CD8-positive, alpha-beta memory T cell (primary cell): ENCODE measurements at places on chromosomes 11 and 22. TPM values are rescaled to one million over a fixed set of nuclear protein-coding genes. Genes with fewer than 3 reads are reported as not detected.

DNA sequence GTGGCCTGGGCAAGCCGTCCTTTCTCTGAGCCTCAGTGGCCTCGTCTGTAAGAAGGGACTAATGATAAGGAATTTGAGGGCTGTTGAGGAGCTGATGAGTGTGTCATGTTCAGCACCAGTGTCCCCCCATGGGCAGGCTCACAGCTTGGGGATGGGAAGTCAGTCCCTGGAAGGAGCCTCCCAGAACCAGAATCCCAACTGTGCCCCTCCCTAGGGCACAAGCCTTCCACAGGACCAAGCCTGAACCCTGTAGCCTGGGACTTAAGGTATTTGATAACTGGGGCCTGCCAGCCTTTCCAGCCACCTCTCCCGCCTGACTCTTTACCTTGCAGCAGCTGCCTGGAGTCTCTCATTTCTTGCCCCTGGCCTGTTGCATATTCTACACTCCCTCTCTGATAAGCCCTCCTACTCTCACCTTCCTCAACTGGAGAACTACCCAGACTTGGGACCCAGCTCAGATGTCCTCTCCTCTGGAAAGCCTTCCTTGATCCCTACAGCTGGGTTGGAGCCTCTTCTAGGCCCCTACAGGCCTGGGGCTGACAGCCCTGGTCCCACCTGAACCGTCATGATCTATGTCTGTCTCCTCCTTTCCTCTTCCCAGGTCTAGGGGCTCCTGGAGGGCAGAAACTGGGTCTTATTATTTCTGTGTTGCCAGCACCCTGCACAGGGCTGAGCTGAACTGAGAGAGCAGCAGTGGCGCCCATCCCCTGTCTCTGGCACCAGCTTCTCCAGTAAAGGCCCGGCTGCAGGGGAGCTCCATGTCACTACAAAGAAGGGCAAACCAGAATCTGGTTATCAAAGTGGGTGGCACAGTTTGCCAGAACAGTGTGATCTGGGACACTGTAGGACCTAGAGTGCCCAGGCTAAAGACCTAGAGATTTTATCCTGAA lies 1.6 kb downstream of the P2RY2 start:
- no peak for DNase-seq

GRCh38 chr11:122715548-122716440 lies 60.3 kb downstream of the UBASH3B start:
- no peak for DNase-seq

- no peak for DNase-seq
Observed at GRCh38 chr11:46712874-46713576, 6.0 kb upstream of the F2 start.

DNA sequence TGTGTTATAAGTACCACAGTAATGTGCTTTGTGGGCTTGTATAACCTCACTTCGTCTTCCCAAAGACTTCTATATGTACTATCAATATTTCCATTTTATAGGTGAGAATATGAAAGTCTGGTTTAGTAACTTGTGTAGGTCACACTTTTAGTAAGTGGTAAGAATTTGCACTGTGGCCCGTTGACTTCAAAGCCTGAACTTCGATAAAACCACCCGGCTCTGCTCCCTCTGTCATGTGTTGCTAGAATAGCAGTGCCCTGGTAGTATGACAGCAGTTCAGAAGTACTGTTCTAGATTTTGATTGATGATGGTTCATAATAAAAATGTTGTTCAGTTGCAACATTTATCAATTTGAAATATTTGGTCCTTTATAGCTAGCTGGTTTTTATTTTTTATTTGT lies 110.2 kb upstream of the SORL1-AS1 start:
- DNase-seq = no peak

DNA sequence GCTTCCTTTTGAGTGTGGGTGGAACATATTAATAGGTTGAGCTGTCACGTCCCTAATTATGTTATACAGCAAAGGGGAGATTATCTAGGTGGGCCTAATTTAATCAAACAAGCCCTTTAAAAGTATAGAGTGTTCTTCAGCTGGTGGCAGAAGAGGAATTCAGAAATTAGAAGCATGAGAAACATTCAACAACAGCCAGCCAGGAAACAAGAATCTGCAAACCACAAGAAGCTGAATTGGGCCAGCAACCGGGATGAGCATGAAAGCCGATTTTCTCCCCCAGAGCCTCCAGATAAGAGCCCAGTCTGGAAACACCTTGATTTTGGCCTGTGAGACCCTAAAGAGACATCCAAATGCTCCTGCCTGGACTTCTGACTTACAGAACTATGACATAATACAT lies 105.8 kb upstream of the LDLRAD3 start:
- no peak for DNase-seq

CTSW gene
- polyA plus RNA-seq = 1,046 TPM

HIPK3 gene
- polyA plus RNA-seq = 31.6 TPM

GRAP2 gene
- polyA plus RNA-seq = 103 TPM

CRYBA4 gene
- polyA plus RNA-seq = not detected

XKR3 gene
- polyA plus RNA-seq = not detected

PACSIN3 gene
- polyA plus RNA-seq = not detected
